ENCODE measurements at places on chromosomes 4 and X.

DNA sequence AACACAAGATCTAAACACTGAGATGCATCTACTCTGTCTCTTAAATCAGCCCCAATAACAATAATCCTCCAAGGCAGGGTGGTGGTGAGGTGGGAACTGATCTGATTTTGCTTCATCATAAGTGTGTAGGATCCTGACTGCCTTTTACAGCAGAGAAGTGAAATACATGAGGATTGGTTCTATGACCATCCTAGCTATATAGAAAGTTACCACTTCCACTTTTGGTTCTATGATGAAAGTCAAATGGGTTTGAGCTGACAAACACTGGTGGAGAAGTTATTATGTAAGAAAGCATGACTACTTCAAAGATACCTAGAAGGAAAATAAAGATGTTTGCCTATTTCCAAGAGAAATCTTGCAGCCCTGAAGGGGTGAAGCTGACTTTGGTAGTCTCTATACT lies 181.6 kb downstream of the NKX6-1 start:
- DNase-seq: no peak

- DNase-seq: no peak
These were observed 131.8 kb downstream of the GLRA3 start for GRCh38 chr4:174697202-174697601.

DNA sequence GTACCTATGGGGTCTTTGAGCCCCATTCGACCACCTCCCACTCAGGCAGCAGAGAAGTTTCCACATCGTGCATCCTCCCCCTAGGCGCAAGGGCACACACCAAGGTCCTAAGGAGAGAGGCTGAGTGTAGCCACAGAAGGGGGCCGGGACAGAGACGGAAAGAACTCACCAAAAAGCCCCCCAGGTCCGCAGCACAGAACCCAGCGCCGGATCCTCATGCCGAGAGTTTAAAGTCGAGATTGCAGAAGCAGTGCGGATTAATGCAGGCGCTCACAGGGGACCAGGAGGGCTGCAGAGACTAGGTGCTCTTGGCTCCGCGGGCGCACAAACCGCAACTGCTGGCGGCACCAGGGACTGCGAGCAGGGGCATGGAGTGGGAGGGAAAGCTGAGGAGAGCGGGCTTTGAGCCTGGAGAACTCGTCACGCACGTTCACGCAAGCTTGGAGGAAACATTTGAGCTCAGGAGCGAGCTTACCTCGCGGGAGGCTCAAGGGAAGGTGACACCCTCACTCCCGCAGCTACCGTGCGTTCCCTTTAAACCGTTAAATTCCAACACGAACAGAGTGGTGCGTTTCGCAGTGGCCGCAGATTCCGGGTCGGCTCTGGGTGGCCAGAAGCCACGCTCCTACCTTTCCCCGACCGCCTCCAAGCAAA lies 8.5 kb downstream of the NKX3-2 start:
- DNase-seq: no peak

DNA sequence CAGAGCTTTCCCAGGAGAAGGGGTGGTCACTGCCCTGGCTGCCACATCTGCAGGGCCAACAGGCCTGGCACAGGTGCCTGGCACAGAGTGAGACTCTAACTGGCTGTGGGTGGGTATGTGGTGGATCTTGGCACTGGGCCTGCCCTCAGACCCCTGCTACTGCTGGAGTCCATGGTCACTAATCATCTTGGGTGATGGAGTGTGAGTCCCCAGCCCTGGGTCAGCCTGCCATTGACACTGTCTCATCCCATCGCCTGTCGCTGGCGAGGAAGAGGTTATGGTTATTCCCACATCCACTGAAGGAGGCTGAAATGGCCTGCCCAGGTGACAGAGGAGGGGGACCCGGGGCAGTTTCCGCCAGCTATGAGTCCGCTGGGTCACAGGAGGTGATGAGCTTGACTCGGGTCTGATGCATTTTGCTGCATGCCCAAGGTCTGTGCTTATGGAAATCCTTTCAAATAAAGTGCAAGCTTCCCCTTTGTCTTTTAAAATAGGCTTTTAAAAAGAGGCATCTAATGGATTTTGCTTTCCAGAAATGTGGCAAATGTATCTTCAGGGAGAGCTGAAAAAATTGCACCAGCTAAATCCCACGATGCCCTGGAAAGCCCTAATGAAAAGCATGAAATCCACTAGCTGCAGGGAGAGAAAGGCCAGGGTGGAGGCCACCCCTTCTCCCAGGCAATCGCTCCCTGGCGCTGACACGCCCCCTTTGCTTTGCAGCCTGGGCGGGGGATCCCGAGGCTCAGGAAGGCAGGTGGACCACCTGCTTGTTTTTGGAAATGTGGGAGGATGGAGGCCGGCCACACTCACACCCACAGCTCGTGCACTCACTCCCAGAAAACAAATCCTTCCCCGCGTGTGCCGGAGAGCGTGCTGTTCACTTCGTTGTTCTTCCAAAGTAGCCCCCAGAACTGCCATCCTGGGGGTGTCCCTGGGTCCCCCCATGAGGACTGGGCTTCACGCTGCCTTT lies 54.9 kb downstream of the ABLIM2 start:
- DNase-seq: no peak

DNA sequence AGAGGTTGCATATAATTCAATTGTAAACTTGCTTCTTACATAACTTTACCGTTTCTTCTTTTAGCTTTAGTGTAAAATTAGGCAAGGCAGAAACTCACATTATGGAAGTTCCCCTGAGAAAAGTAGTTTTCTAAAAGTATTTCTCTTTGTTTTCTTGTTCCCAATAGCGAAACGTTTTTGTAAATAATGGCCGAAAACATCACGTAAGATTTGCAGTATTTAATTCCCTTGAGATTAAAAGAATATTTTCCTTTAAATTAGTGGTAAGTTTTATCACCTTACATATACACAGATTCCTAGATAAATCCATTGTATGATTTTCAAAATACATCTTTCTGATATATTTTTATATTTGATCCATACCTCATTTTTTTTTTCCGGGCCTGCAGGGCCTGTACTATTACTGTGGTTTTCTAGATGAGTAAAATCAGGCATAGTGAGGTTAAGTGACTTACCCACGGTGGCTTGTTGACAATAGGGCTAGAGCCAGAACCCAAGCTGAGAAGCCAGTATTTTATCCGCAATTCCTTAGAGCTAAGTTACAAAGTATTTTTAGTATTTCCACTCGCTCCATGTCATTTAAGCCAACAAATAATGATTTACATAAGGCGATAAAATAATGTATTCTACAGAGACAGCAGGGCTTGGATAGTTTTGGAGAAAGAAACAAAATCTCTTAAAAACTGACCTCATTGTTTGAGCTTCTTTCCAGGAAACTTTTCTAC lies 82.2 kb upstream of the VEGFC start:
- DNase-seq: no peak

Measured in NCI-H2171 (cell line).